ENCODE measurements at places on chromosomes 11 and 22.

DNA sequence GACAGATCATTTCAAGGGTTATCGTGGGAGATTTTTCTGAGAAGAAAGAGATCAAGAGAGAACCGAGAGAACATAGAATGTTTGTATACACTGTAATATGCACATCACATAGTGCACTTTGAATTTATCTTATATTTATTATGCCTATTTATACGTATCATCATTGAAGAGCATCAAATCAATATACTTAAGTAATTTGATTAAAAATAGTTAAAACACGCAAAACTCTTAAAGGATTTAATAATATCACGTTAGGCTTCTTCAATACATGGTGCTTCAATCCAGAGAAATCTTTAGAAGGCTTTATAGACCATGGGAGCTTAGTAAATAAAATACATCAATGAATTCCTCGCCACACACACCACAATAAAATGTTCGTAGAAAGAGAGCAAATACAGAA lies 139.5 kb upstream of the C11orf58 start:
- no peak for DNase-seq

DNA sequence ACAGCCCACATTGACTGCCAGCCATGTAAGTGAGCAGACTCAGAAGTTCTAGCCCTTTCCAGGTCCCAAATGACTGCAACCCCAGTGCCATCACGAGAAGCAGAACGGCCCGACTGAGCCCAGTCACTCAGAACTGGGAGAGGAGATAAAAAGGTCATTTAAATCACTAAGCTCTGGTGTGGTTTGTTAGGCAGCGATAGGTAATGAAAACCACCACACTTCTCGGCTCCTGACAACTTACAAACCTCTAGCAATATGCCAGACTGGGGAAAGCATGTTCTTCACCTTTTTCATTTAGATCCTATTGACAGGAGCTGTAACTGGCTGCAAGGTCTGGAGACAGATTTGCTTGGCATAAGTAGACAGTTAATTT lies 6.7 kb downstream of the SLC15A3 start:
- DNase-seq = no peak

GRCh38 chr11:92306966-92307510 lies 82.4 kb downstream of the FAT3 start:
- DNase-seq = no peak

- peak; percentile 75 for DNase-seq
Measured at GRCh38 chr22:35150183-35151107, 84.5 kb downstream of the ISX start.

DNA sequence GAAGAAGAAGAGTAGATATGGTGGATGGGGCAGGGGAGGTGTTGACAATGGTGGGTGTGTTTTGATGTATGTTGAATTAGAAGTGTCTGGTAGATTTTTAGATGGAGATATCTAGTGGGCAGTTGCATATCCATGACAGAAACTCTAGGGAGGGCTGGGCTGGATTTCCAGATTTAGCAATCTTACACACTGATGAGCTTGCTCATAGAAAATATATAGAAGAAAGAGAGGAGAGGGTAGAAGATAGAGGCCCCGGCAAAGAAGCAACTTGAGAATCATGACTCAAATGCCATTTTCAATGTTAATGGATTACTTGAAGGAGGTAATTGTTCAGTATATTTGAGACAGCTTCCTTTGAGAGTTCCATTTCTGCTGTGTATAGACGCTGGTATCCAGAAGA lies 8.2 kb downstream of the REXO2 start:
- DNase-seq = no peak

DNA sequence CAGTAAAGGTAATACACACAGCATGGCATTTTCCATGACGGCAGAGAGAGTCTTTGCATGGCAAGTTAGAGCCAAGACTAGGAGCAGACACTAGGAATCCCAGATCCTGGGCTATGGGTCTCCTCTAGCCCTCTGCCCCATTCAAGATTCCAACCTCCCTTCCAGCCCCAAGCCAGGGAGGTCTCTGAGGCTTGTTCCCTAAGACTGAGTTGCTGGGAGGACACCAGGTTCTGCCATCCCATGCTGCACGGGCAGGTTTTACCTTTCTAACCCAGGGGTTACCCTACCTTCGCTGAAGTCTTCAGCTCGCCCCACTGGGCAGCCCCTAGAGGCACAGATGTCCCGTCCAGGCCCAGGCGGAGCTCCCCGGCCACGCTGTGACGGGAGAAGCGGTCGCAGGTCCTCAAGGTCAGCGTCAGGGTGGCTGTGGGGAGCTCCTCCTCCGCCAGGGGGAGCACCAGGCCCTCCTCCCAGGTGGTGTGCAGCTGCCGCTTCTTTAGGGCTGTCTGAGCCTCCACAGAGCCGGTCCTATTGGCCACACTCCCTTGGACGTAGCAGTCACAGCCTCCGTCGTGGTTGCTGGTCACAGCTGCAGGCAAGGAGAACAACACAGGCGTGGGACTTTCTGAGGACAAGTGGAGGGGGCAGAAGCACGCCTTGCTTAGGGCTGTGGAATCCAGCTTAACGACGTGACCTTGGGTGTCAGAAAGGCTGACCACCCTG lies 33.8 kb downstream of the SYT13 start:
- DNase-seq = peak; percentile 59

GRCh38 chr11:704781-705645 lies 1.0 kb upstream of the EPS8L2 start:
- no peak for DNase-seq

DNA sequence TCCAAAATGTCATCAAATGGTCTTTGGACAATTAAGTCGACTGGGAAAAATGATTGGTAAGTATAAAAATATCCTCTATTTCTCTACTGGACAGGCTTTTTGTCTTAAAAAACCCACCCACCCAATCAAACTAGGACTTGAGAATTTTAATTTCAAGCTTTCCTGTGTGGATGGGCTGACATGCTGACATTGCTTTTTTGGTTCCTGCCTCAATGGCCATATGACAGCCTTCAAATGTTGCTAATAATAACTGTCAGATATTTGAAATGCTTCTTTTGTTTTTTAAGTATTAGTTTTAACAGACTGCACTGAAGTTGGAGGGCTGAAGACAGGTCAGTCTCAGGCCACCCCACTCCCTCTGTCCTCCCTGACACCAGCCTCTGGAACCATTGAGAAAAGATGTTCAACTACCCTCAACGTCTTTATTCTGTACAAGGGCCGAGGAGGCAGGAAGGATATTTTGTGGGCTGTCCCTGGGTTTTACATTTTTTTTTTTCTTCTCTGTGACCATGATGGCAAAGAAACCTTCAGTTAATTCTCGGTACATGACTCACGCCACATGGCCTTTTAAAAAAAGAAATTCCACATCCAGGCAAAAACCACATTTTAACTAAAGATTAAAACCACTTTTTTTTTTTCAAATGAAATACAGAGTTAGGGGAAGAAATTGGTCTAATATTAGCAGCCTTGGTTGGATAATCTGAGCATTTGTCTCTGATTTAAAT lies 130.4 kb downstream of the SLC1A2 start:
- DNase-seq = no peak

- no peak for DNase-seq
Measured at GRCh38 chr11:121129362-121130340, 28.6 kb downstream of the TECTA start.

DNA sequence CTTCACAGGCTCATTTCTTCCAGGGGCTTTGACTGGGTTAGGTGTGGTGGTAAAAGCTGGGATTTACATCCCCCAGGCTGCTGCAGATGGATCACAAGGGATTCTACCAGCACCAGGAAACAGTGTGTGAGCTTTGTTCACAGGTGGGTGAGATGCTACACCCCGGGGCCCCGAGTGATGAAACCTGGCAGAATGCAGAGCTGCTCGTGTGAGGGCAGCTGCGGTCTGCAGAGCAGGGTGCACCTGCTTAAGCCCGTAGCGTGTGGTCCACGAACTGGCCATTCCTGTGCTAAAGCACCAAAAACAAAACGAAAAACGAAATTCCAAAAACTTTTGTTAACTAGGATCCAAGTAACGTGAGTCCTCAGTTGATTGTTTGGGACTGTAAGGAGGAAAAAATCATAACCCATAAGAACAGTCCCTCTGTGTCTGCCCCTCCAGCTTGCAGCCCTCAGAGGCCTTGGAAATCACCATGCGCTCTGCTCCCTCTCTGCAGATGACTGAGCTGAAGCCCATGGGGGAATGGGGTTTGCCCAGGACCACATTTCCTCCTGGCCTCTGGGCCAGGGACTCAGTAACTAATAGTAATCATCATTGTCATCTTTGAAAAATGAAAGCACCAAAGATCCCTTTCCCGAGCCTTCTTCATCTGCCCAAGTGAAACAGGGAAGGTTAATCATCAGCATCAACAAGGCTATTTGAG lies 24.6 kb downstream of the ELF5 start:
- no peak for DNase-seq

GRCh38 chr11:63931876-63932275 lies 6.9 kb upstream of the NAA40 start:
- no peak for DNase-seq

GRCh38 chr11:83249972-83250593 lies 36.1 kb downstream of the CCDC90B start:
- DNase-seq = no peak

DNA sequence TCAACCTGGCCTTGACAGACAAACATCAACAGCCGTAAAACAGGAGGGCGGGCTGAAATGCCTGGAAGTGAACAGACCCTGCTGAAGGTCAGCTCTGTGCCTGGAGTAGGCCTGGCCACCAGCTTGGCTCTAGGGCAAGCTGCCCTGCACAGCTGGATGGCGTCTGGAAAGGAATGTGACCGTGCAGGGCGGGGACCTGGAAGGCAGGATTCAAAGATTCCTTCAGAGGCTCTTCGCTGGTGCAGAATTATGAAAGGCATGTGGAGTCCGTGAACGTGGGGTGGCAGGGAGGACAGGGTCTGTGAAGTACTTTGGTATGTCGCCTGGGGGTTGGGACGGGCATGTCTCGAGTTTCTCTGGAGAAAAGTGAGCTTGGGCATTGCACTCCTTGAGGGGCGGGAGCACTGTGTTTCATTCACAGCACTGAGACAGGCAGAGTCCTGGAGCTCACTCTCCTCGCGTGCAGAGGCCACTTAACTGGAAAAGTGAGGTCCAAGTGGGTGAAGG lies 1.5 kb downstream of the EHD1 start:
- no peak for DNase-seq

GRCh38 chr22:23632178-23632577 lies at the start of gene DRICH1:
TSS of gene DRICH1 (minus strand) at chr22:23632321. CDS start at chr22:23632023, 298 bp downstream.
- DNase-seq = no peak

- no peak for DNase-seq
Measured at GRCh38 chr11:72985645-72986044, 156.5 kb downstream of the FCHSD2 start.

GRCh38 chr22:37545703-37546436 lies 14.4 kb upstream of the CDC42EP1 start:
- DNase-seq = peak; percentile 77

DNA sequence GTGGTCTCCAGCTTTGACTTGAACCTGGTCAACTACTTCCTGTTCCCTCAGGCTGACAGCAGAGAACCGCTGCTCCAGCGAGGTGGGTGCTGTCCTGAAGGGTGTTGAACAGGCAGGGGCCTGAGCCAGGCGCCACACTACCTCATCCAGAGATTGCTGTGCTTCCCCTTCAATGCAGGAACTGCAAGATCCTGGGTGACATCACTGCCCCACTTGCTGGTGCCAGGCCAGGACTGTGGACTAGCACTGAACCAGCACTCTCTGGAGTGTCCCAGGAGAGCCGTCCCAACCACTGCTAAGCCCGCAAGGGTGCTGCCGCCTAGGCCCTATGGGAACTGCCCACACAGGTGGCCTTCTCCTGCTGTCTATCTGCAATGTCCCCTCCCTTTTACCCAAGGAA lies 51.7 kb downstream of the GAB4 start:
- no peak for DNase-seq

GRCh38 chr11:41456269-41456668 lies 3.2 kb downstream of the LRRC4C start:
- DNase-seq = no peak

GRCh38 chr11:100805506-100806199 lies 118.6 kb downstream of the ARHGAP42 start:
- DNase-seq = no peak

Measured in neuronal stem cell (in vitro differentiated cells).